ENCODE measurements at places on chromosomes 7 and 10. TPM values are rescaled to one million over a fixed set of nuclear protein-coding genes. Genes with fewer than 3 reads are reported as not detected.

GAD2 gene
- total RNA-seq = not detected

COPS6 gene
- total RNA-seq = 59.9 TPM

PLCE1 gene
- 13.0 TPM for total RNA-seq

DNA sequence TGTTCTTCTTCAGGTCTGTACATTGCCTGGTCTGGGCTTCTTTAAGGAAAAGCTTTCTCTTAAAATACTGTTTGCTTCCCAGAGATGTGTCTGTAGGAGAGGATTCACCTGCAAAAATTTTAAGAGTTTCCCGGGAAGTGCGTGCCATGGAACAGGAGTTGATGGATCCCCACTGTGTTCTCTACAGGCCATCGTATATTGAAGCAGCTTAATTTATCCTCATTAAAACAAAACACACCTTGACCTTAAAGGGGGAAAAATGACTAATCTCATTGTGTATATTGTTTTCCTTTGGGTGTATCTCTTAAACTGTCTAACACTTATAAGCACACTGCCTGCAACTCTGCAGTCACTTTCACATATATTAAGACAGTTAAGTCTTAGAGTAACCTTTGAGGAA, 111.4 kb downstream of the ST7 start:
- no peaks in the 10 kb centered on the region for H3K27me3 ChIP-seq
- H3K36me3 ChIP-seq = no peaks in the 10 kb centered on the region
- H3K4me3 ChIP-seq = no peak overlapping the region
- no peak for DNase-seq
- no peaks in the 10 kb centered on the region for H3K4me1 ChIP-seq

DNA sequence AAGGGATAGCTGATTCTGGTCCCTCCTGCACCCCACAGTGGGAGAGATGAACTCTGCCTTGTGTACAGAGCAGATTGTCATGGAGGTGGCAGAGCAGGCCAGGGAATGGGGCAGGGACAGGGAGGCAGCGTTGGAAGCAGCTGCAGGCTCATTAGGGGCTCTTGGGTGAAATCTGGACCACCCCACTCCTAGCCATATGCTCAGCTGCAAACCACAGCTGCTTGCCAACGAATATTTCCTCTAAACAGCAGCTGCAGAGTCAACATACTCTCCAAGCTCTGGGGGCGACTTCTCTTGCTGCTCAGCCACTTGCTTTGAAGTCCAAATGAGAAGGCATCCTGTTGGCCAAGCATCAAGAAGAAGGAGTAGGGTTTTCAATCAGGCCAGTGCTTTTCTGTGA, 302.3 kb upstream of the AUTS2 start:
- no peak for DNase-seq
- H3K4me1 ChIP-seq = no peaks in the 10 kb centered on the region
- no peaks in the 10 kb centered on the region for H3K36me3 ChIP-seq
- no peaks in the 10 kb centered on the region for H3K27me3 ChIP-seq

- no peak for DNase-seq
- no peak overlapping the region for H3K27ac ChIP-seq
- H3K36me3 ChIP-seq = no peaks in the 10 kb centered on the region
- no peak overlapping the region for H3K4me3 ChIP-seq
- H3K27me3 ChIP-seq = no peaks in the 10 kb centered on the region
- no peaks in the 10 kb centered on the region for H3K4me1 ChIP-seq
These were observed 102.7 kb downstream of the MACC1 start for GRCh38 chr7:20114468-20114867.

AKR1C3 gene
- 45.4 TPM for total RNA-seq

GRCh38 chr10:61280303-61280702, 172.9 kb downstream of the TMEM26 start:
- H3K27ac ChIP-seq = no peak overlapping the region
- DNase-seq = no peak
- no peak overlapping the region for H3K4me3 ChIP-seq
- H3K27me3 ChIP-seq = no peaks in the 10 kb centered on the region
- no peaks in the 10 kb centered on the region for H3K4me1 ChIP-seq

Data from vagina (tissue), 2 donors.